Skin of body (tissue), 3 donors: ENCODE measurements at places on chromosomes 4 and X.
A peak's percentile ranks its signal among the peaks of the same experiment; 100 is the strongest.

- no peak for DNase-seq
These were observed 439 bp downstream of the SEC31A start for GRCh38 chr4:82890528-82890900.

GRCh38 chrX:29461039-29461438, 754.3 kb upstream of the MAGEB2 start:
- DNase-seq, result no peak

DNA sequence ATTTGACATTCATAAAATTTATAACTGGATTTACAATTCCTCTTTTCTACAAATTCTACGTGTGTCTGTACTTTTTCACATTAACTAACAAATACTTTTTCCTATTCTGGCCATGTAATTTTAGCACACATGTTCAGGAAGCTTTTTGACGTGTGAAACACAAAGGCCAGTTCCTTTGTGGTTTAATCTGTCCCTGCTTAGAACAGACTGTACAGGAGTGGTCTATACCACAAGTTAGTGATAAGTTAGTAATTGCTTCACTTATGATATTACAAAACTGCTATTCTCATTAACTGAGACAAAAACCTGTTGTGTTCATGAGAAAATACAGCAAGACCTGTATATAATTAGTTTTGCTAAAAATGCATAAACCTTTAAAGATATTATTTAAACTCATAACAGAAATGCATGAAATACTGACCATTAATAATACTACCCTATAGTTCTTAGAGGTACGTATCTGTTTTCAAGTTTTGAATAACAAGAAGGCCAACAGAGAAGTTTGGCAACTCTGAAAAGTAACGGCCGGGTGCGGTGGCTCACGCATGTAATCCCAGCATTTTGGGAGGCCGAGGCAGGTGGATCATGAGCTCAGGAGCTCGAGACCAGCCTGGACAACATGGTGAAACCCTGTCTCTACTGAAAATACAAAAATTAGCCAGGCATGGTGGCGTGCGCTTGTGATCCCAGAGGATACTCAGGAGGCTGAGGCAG, 13.7 kb upstream of the AREG start:
- no peak for DNase-seq

DNA sequence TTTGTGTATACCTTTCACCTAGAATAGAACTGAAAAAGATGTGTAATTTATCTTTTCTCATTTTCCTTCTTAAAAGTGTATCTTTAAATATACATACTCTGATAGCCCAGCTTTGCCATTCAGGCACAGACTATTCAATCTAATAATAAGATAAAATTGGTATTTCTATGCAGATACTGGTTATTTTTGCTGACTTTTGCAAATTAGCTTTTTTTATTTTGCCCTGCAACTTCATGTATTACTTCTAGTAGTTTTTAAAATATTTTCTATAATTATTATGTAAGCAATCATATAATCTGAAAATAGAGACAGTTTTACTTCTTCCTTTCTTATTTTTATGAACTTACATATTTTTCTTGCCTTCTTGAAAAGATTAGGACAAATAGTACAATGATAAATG, 45.4 kb upstream of the FREM3 start:
- DNase-seq, result no peak

DNA sequence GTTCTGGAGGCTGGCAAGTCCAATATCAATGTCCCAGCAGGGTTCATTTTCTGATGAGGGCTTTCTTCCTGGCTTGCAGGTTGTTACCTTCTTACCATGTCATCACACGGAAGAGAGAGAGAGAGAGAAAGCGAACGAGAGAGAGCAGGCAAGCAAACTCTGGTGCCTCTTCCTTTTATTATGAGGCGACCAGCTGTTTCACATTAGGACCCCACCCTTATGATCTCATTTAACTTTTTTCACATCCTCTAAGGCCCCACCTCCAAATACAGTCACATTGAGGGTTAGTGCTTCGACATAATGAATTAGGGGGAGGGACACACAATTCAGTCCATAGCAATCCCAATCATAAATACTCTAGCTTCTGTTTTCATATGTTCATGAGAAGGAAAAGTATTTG, 10.6 kb upstream of the GPR174 start:
- DNase-seq, result peak; percentile 1

DNA sequence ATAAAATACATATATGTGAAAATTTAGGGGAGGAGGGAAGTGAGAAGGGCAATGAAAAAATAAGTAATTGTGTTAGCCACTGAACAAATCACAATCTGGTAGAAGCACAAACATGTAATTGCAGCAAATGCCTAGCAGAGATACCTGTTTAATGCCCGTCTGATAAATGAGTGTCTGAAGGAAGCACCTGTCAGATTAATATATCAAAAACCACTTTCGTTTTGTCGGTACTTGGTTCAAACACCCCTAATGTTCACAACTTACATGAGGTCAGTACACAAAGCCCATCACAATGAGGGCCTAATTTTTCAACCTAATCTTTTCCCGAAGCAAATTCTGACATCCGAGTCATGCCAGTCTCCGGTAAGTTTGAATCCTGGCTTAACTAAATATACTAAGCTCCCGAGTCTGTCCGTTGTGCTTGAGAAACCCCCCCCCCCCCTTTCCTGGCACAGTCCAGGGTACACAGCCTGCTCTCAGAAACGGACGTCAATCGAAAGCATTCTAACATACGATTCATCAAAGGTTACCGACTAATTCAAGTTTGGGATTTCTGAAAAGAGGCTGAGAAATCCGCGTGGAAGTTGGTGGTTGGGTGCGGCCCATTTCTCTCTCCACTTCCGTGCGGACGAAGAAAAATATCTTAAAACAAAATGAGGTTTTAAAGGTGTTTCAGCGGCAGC, 758 bp downstream of the SDAD1 start:
- no peak for DNase-seq

- DNase-seq, result no peak
These were observed 12.8 kb downstream of the HERC3 start for GRCh38 chr4:88604978-88605678.

- DNase-seq, result peak; percentile 41
These were observed 8.1 kb downstream of the GAB1 start for GRCh38 chr4:143344774-143345173.

DNA sequence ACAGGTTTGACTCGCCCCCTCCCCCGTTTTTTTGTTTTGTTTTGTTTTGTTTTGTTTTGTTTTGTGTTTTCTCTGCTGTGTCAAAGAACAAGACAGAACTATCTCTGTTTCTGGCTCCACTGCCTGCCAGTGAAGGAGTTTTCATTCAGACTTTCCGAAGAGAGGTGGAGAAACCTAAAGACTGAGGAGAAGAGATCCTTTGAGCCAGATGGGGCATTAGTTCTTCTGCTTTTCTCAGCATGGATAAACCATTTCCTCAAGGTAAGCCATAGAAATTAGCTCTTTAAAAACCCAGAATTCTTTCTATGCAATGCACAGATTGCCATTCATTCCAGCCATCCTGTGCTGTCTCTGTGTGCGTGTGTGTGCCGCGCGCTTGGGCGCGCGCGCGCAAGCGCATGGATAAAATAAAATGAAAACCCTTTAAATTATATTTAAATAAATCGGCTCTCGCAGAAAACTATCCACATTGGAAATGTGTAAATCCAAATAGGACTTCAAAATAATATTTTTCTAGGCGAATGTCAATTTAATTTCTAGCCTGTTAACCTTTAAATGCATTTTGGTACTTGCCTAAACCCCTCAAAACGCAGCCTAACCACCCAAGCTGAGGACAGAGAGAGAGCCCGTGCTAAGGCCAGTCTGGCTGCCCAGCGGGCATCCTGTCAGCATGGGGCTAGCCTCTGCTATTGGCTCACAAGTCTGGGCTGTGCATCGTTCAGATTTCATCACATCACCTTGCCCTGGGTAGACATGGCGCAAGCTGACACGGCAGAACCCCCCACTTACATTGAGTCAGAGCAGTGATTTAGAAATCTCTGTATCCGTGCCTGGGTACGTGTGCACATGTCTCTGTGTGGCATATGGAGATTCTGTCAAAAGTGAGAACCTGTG, 113.0 kb upstream of the VAMP7 start:
- DNase-seq, result peak; percentile 13
